ENCODE measurements at places on chromosomes 16 and 17.

GRCh38 chr17:32276171-32276601, 10.6 kb downstream of the RHBDL3 start:
- DNase-seq, result no peak

- DNase-seq, result peak; percentile 98
These were observed 25.6 kb upstream of the MRPS23 start for GRCh38 chr17:57875290-57876022.

- no peak for DNase-seq
These were observed 25.2 kb downstream of the C17orf67 start for GRCh38 chr17:56808503-56808902.

- DNase-seq, result no peak
These were observed 1.3 kb downstream of the KRTAP3-3 start for GRCh38 chr17:40992666-40993065.

DNA sequence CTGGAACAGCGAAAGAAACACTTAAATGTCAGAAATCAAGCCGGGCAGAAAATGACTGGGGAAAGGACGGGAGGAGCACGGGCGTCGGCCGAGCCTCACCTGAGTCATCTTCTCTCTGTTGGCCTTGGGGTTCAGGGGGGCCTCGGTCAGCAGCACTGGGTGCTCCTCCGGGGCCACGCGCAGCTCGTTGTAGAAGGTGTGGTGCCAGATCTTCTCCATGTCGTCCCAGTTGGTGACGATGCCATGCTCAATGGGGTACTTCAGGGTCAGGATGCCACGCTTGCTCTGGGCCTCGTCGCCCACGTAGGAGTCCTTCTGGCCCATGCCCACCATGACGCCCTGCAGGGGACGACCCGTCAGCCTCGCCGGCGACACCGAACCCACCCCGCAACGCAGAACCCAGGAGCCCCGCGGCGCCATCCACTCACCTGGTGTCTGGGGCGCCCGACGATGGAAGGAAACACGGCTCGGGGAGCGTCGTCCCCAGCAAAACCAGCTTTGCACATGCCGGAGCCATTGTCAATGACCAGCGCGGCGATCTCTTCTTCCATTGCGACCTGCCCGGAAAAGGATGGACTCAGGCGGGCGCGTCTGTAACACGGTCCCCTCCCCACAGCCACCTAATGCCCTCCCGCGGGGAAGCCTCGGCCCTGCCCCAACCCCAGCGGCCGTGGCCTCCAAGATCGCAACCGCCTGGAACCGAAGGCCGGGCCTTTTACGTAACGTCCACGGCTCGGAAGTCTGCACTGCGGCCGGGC, 616 bp downstream of the ACTG1 start:
- peak; percentile 49 for DNase-seq

DNA sequence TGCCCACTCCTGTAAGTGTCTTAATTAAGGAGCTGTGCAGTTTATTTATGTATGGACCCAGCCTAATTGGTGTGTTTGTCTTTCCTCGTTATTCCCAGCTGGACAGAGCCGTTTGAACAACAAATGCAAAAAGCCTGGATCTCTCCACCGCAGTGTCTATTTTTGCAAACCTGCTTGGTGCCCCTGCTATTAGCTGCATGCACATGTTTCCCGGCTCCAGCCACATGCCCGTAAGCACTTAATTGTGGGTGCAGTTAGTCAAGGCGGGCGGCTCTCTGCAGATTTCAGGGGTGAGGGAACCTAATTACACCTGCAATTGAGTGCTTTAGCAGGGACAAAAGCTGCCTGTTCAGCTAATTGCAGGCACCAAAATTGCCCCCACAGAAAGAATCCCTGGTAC, 74.0 kb upstream of the GSE1 start:
- DNase-seq, result no peak

Measured in EH (cell line).